ENCODE measurements at places on chromosomes 3 and 15. TPM values are rescaled to one million over a fixed set of nuclear protein-coding genes. Genes with fewer than 3 reads are reported as not detected.

The CHL1 gene
- 9.1 TPM for total RNA-seq

DNA sequence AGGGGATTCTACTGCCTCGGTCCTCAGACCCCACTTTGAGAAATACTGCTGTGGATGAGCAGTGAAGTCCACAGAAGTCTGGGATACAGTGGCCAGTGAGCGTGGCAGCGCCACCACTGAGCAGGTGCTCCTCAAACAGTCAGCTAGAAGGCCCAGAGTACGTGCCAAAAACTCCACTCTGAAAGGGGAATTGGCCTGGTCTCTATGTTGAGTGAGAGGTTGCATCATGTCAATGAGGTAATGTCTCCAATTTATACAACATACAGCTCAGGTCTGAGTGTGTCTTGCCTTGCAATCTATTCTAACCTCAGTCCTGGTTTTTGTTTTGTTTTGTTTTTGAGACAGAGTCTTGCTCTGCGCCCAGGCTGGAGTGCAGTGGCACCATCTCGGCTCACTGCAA is 53.3 kb upstream of the ETV5 start:
- no peak for DNase-seq

The TNNC1 gene
- 6.3 TPM for total RNA-seq

DNA sequence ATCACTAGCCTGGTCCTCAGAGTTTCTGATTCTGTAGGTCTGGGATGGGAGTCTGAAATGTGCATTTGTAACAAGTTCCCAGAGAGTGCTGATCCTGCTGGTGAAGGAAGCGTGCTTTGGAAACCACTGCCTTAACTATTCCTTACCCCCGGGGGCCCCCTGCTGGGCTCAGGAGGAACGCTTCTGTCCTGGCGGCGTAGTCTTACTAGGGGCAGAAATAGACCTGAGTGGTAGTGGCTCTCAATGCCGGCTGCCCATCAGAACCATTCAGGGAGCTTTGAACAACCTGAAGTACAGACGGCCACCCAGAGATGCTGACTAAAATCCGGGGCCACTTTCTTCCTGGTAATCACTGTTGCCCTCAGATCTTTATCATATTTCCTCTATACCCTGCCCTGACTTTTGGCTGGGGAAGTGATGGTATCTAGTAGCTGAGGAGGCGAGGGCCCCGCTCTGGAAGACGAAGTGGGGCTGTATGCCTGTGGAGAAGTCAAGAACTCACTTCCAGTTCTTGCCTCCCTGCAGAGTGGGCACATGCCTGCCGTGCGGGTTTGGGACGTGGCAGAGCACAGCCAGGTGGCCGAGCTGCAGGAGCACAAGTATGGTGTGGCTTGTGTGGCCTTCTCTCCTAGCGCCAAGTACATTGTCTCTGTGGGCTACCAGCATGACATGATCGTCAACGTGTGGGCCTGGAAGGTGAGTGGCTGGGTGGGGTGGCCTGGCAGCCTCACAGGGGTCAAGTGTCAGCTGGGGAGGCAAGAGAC is 16.3 kb upstream of the JMJD7 start:
- peak; percentile 88 for DNase-seq

DNA sequence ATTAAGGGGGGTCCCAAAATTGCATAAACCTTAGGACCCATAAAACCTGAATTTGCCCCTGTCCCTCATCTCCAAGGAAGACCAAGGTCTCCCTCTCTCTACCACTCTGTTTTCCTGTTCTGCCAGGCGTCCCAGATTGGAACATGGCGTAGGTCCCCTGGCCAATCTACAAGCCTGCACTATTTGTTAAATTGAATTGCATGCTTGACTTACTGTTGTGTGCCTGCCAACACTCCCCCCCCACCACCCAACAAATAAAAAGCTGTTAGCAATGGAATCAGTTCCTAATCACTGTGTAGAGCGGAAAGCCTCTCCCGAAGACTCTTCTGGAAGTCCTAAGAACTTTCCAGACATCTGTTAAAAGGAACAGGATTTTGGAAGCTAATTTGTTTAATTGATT is 11.7 kb downstream of the CTXND1 start:
- no peak for DNase-seq

- no peak for DNase-seq
Observed at GRCh38 chr15:79673416-79674123, 223.2 kb downstream of the MTHFS start.

All from mucosa of descending colon (tissue), 3 donors.